ENCODE measurements at places on chromosomes 16 and 17.

GRCh38 chr16:83682116-83682867 is 125.5 kb upstream of the HSBP1 start:
- DNase-seq, result no peak

GRCh38 chr16:27600381-27600780 is 50.4 kb downstream of the KATNIP start:
- DNase-seq, result no peak

GRCh38 chr17:81027038-81027437 is 7.9 kb upstream of the BAIAP2 start:
- DNase-seq, result no peak

- DNase-seq, result no peak
Observed at GRCh38 chr17:9371019-9371418, 204.6 kb downstream of the STX8 start.

DNA sequence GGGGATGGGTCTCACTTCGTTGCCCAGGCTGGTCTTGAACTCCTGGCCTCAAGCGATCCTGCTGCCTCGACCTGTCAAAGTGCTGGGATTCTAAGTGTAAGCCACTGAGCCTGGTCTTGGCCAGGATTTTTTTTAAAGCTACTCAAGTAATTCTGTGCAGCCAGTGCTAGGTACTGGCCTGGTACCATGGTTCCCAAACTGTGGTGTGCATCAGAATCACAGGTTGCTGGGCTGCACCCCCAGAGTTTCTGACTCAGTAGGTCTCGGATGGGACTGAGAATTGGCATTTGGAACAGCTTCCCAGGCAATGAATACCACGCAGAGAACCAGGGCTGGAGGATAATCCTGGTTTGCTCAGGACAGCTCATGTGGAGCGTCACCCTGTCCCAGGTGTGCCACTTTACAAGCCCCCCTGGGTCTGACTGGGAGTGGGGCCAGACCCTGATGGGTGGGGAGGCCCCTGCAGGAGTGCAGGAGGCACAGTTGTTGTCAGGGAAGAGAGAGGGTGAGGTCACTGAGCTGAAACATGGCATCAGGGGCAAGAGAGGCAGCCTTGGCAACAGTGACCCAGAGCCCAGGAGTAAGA is 10.7 kb upstream of the MRPS23 start:
- DNase-seq, result no peak

GRCh38 chr17:77756846-77757560 is 201.5 kb upstream of the TNRC6C start:
- DNase-seq, result no peak

- DNase-seq, result no peak
Observed at GRCh38 chr17:41736983-41737679, 2.7 kb upstream of the HAP1 start.

Data from RPMI8226 (cell line).